HAP-1 (cell line): ENCODE measurements at places on chromosomes 7 and 10.

DNA sequence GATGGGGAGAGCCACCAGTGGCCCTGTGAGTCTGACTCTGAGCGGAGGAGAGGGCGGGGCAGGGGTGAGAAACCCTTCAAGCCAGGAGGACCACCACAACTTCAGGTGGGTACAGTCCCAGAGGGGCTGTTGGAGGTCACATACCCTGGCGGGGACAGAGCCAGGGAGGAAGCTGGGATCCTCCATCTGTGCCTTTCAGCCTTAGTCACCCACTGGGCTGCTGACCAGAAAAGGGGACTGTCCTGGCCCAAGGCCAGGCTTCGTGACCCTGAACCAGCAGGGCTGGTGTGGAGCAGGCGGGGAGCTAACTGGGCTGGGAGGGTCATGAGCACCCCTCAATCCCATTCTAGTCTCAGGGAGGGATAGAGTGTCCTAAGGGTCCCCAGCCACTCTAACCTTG is 1.5 kb upstream of the CALHM3 start:
- no peak for DNase-seq

GRCh38 chr7:154532771-154533170 is 470.2 kb downstream of the PAXIP1 start:
- DNase-seq = no peak

DNA sequence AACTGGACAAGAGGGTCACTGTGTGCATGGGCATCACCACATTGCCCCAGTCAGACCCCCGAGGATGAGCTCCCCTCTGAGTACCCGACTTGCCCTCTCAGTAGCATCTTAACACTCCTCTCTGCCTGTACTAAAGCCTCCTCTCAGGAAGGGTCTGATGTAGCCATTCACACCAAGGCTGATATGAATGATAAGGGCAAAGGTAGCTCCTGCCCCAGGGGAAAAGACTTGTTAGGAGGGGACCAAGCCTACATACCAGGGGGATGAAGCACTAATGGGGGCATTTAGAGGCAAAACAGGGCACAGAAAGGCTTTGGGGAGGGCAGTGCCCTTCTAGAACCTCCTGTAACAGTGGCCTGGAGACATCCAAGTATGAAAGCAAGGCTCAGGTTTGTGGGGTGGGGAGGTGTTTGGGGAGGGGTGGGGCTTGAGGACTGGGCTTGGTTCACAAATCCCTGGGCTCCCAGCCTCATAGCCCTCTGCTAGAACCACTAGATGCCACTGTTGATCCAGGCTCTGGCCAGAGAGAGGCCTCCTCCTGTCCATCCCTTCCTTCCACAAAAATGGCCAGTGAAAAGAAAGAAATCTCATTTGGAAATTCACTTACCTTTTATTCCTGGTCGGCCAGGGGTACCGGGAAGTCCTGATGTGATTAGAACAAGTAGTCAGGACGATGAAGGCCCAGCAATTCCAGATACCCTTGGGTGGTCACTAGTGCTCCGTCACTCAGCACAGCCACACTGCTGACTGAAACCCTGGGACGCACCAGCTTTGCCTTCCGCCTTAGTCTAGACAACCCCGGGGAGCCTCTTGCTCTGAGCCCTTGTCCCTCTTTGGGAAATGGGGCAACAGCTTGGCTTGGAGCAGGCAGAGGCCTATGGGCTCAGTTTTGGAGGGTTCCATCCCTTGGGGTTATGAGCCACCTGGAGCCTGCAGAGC is 40.3 kb downstream of the COL17A1 start:
- DNase-seq = peak; percentile 58

- no peak for DNase-seq
Measured at GRCh38 chr7:155705623-155706360, 61.3 kb downstream of the RBM33 start.

GRCh38 chr10:48900371-48900801 is 39.3 kb downstream of the LRRC18 start:
- DNase-seq = no peak

DNA sequence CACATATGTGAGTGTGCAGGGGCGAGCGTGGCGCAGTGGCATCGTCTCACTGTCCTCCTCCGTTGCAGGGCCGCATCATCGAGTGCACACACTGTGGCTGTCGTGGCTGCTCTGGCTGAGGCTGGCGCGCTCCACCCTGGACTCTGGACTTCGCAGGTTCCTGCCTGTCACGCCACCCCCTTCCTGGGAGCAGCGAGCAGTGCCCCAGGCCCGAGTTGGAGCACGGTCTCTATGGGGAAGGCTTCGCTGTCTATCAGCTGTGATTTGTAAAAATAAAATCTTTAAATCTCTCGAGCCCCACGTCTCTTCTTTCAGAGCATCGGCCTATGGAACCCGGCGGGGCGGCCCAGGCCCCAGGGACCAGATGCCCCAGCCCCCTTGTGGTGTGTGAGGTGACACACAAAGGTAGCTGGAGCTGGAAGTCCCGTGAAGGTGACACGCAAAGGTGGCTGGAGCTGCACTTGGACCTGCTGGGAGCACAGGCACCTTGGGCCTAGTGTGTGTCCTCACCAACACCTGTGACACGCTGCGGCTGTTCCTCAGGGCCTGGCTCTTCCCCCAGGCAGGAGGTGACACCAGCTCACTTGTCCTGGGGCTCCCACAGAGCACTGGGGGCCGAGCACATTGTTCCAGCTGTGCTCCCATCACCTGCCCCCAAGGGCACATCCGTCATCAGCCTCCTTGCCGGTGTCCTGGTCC is 10.7 kb downstream of the BUD31 start:
- no peak for DNase-seq

- no peak for DNase-seq
Measured at GRCh38 chr7:143974459-143974858, 19.8 kb downstream of the OR2F1 start.

DNA sequence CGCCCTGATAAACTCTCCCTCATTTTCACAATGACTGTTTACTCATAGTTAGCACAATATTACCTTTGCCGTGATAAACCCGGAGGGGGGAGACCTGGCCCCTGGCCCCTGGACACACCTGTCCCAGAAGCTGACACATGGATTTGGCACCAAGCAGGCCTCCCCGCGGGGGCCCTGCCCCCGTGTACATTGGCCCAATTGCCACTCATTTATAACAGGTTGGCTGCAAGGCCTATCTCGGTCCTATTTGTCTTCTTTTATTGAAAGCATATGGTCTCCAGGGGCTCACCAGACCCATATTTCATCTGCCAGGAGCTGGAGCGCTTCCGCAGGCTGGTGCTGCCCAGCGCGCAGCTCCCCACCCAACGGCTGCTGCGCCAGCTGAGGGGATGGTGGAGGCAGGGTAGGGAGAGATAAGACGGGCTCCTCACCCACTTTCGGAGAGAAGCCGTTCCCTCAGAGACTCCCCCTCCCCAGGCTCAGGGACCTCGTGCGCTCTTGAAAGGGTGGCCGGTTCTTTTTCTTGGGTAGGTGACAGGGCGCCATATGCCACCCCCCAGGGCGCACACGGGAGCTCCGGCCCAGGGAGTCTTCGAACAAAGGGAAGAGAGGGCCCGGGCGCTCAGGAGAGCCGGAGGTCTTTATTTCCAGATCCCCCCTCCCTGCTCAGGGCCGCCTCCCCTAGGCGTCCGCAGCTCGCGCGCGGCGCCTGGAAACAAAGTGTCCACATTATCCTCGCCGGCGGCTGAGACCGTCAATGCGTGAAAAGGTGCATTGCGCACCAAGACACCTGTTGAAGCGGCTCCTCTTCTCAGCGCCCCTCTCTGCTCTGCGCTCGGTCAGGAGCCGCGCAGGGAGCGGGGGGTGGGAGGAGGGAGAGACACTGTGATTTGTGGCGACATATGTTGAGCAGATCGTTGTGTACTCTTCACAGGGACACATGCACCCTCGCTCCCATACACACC is 4.3 kb upstream of the NEUROG3 start:
- no peak for DNase-seq

- DNase-seq = no peak
Measured at GRCh38 chr10:52474265-52474664, 160.2 kb downstream of the DKK1 start.

GRCh38 chr7:130191791-130192190 is 13.4 kb downstream of the TMEM209 start:
- no peak for DNase-seq

GRCh38 chr7:71019706-71020105 is 112.2 kb upstream of the GALNT17 start:
- DNase-seq = no peak

DNA sequence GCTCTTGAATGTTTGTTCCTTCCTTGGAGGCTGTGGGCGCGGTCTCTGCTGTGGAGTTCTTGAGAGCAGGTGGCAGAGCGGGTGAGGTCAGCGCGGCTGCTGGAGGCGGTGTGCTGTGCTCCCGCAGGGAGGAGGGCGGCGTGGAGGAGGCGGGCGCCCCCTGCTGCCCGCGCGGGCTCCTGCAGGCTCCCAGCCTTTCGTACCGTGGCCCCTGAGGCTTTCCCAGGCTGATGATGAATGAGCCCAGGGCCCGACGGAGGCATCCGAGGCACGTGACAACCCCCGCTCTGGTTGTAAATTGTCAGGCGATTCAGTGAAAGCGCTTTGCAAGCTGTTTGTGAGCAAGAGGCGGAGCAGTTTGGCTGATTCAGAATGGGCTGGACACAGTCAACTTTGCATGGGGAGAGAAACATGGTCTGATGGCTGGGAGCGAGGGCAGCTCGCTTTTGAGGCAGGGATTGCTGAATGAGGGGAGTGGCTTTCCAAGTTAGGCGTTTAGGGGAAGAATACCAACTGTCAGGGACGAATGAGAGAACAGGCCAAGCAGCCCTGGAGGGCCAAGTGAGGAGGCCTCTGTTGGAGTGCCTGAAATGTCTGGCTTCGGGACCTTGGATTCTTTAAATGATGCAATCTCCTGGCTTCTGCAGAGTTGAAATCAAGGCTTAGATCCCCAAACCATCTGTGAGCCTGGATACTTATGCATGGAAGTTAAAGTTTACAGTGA is 46.6 kb downstream of the CDHR3 start:
- DNase-seq = peak; percentile 90

- no peak for DNase-seq
Measured at GRCh38 chr7:120867932-120868331, 10.0 kb upstream of the TSPAN12 start.

DNA sequence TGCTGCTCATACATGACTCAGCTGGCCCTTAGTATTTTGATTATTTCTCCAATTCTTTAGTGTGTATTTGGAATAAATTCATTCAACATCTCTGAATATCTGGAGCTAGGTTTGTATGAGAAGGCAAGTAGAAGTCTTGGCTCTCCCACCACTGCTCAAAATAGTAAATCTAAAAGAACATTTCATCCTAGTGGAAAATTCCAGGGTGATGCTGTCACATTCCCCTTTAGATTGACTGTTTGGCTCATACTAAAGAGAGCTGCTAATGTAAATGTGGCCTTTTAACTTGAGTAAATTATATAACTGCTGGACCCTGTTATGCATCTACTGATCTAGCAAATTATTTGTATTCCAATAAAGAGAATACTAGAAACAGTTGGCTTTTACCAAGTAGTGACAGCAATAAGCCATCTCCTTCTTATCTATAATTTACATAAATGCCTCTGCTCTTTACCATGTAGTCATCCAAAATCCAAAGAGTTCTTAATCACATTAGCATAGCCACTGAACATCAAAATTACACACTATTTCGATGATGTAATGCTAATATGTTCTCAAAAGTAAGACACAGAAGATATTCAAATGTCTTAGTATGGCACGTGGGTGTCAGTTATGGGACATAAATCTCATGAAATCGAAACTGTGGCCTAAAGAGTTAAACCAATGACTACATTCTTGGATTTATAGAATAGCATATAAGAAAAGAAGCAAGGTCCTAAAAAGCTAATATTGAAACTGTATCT is 86.9 kb upstream of the KCND2 start:
- DNase-seq = no peak

GRCh38 chr7:49522111-49522510 is 251.3 kb upstream of the VWC2 start:
- DNase-seq = no peak
